ENCODE measurements at places on chromosomes 13 and 19.

DNA sequence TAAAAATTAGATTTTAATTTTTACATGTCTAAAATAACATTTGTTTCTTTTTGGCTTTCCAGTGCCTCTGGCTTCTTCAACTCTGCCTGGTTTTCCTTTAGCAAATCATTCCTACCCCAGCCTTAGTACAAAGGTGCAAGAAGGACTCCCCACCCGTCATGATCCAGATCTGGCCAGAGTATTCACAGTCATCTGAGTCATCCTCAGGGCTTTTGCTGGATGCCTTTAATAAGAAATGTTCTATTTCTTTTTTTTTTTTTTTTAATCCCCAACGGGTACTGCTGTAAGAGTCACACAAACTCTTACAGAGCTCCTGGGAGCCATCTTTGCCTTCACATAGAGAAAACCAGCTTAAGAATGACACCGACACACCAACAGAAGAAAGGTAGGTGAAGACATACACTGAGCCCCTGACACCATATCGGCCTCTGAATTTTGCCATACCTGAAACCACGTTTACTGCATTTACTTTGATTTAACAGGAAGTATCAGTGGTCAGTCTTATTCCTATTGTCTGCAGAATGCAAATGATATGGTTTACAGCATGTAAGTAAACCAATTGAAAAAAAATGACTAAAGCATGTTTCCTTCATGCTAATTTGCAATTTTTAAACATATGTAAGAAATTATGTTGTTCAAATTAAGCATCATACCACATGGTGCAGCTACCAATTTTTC, 184.4 kb downstream of the NALCN start:
- no peak for DNase-seq

DNA sequence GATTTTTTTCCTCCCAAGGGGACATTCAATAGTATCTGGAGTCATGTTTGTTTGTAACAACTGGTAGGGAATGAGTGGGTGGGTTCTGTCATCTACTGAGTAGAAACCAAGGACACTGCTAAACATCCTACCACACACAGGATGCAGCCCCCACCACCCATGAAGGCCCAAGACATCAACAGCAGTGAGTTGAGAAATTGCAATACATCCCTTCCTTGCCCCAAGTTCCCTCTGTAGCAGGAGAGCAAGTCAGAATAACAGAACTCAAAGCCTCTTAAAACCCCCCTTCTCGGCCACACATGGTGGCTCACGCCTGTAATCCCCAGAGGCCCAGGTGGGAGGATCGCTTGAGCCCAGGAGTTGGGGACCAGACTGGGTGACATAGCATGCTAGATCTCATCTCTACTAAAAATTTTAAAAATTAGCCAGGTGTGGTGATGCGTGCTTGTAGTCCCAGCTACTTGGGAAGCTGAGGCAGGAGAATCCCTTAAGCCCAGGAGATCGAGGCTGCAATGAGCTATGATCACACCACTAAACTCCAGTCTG, 2.4 kb upstream of the CYP2F1 start:
- no peak for DNase-seq

- DNase-seq, result no peak
These were observed 38.1 kb downstream of the RUBCNL start for GRCh38 chr13:46348961-46349360.

- DNase-seq, result no peak
These were observed 4.5 kb downstream of the TLE6 start for GRCh38 chr19:2981898-2982297.

GRCh38 chr13:110307767-110308655, 927 bp downstream of the COL4A2 start:
- no peak for DNase-seq

- no peak for DNase-seq
These were observed 347.2 kb downstream of the ZNF536 start for GRCh38 chr19:30719189-30719998.
